ENCODE measurements at places on chromosomes 5 and 9.
A peak's percentile ranks its signal among the peaks of the same experiment; 100 is the strongest.

DNA sequence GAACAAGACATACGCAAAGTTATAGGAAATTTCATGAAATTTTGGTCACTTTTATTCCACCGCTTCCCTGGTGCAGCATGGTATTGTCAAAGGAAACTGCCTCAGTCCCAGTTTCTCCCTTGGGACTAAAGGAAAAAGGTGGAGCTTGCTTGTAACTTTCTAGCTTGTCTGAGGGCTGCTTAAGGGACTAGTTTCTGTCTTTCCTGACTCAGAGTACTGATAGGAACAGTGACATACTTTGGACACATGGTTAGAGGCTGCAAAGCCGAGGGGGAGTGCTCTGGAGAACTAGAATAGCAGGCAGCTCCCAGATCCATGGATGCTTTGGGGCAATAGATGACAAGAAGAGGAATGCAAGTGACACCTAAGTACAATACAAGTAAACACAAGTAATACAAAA is 136.7 kb downstream of the CDC42SE2 start:
- no peak for DNase-seq

DNA sequence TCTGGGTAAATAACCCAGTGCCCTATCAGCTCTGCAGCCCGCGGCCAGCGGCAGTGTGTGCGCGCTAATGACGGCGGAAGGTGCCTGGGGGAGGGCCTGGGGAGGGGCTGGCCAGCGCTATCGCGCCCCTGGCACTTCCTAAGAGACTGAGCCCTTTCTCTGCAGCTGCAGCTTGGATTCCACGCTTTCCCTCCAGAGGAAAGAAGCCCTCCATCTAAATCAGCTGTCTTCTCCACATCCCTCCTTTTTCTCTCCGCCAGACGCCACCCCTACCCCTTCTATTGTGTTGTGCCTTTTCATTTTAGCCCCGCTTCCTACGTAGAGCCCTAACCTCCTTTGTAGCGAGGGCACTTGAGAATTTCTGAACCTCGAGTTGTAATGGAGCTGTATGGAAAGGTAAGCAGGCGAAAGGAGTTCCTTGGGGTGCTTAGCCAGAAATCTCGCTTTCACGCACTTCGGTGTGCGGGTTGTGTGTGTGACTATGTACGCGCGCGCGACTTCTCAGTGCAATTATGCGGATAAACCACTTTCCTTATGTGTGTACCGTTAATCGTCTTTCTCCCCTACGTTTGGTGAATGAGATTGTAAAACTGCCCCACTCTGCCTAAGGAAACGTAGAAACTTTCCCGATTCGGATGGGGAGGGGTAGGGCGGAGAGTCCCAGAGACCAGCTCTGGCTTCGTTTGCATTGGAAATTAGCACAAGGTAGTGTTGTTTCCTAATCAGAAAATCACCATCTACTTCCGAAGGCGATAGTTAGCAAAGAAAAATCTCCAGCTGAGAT is 664 bp upstream of the RAB3C start:
- peak; percentile 65 for DNase-seq

DNA sequence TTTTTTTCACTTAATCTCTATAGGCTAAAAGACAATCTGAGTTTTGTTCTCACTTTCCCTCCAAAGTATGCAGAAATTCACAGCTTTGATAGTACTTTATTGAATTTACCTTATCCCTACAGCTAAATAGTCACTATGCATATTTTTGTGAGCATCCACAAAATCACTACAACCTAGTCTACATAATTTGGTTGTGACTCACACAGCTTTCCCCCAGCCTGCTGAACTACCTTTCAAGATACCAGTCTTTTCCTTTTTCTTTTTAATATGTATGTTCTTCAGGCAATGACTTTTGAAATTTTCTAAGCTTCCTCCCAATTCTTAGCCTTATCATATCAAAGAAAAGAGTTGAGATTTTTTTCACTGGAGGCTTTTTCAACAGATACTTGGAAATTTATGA is 347.3 kb upstream of the CDH6 start:
- no peak for DNase-seq

GRCh38 chr5:79544131-79544530 is 30.2 kb upstream of the HOMER1 start:
- DNase-seq, result no peak

DNA sequence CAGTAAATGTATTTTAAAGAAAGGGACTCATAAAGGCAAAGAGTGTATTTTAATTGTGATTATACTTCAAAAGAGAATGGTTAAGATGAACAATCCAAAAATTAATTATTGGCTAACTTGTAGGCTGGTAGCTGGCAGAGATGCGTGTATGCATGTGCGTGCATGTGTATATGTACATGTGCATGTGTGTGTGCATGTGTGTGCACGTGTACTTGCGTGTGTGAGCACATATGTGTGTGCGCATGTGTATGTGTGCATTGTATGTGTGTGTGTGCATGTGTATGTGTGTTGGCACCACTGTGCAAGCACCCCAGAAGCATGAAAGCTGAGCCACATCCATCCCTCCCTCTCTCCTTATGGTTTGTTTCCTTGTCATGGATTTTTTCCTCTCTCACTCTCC is 83.0 kb upstream of the SLC1A3 start:
- DNase-seq, result no peak

All from NCI-H345 (cell line).